ENCODE measurements at places on chromosomes 6 and 20. TPM values are rescaled to one million over a fixed set of nuclear protein-coding genes. Genes with fewer than 3 reads are reported as not detected.

Gene TUBB2B
- 5.2 TPM for total RNA-seq

- DNase-seq = no peak
Observed at GRCh38 chr20:31823360-31824124, 4.4 kb downstream of the MYLK2 start.

DNA sequence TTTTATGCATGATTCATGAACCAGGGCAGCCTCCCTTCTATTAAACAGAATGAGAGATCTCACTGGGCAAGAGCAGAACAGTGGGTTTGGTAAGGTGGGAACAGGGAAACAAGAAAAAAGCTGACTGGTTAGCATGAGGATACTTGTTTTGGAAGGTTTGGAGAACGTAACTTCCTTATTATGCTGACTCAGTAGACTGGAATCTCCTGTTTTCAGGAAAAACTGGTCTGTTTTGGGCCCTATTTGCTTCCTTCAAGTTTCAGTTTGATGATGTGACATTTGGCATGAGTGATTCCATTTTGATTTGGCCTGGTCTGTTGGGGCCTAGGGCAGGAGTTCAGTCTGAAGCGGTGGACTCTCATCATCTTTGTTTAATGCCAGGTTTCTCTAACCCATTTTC, 172.0 kb downstream of the MYLK4 start:
- peak; percentile 8 for DNase-seq

- DNase-seq = peak; percentile 55
Observed at GRCh38 chr6:117496383-117496990, 14.0 kb downstream of the DCBLD1 start.

DNA sequence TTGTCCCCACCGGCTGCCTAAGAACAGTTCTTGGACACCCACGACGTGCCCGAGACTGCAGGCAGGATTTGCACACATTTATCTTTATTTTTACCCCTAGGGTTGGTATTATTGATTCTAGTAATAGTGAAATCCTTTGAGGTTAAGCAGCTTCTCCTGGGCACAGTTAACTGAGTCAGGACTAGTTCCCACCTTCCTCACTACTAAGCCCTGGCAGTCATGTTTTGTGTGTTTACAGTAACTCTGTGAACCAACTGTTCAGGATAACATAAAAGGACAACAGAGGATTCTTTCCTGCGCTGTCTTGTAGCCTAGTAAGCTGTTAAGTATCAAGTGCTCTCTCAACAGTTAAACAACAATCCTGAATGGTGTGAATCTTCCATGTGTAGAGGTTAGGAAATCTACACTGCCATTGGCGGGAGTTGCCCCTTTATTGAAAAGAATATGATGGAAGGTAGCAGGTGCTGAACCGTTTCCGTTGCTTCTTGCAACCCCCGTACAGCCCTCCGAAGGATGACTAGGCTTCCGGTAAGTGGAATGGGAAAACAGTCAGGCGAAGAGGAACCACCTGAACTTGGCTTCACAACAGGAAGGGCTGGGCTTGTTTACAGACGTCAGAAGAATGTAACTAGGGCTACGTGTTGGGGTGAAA, 979 bp upstream of the SOD2 start:
- DNase-seq = peak; percentile 76

Gene ANKRD66
- not detected for total RNA-seq

Gene GGTLC1
- total RNA-seq = not detected

- DNase-seq = peak; percentile 59
Observed at GRCh38 chr20:18705910-18706309, 107.7 kb upstream of the SCP2D1 start.

Gene MEP1A
- not detected for total RNA-seq

GRCh38 chr20:24721891-24722568, 227.0 kb upstream of the CST7 start:
- DNase-seq = no peak

Gene CDSN
- total RNA-seq = not detected

All from fibroblast of villous mesenchyme (primary cell).